ENCODE measurements at places on chromosomes 3 and 15.

DNA sequence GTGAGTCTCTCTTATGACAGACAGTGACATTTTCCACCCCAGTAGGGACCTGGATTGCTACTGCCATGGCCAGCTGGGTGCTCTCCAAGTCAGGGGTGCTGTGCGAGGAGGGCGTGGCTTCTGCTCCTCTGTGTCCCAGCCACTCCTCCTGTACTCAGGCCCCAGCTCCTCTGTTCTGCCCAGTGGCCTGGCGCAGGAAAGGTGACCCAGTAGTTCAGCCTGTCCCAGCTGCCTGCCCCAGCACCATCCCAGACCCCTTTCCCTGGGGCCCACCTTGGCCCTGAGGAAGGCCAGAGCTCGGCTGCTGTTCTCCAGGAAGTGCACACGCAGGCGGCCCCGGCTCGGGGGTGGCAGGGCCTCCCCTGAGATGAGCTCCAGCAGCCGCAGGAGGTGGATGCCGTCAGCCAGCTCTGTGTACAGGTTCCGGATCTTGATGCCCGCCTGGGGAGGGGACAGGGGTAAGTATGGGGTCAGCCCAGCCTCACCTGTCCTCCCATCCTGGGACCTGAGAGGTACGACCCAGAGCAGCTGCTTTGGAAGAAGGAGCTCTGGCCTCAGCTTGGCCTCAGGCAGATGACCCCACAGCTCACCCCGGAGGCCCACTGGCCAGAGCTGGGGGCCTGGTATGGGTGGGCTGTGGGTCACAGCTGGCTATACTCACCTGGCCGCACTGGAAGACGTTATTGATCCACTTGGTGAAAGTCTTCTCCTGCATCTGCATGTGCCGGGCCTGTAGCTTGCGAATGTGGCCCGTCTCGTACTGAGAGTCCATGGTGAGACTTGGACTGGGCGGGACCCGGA lies 1.0 kb downstream of the SPTBN5 start:
- H3K4me3 ChIP-seq = no peak overlapping the region
- no peaks in the 10 kb centered on the region for H3K27me3 ChIP-seq
- H3K36me3 ChIP-seq = no peaks in the 10 kb centered on the region
- DNase-seq = no peak
- H3K27ac ChIP-seq = no peak overlapping the region

DNA sequence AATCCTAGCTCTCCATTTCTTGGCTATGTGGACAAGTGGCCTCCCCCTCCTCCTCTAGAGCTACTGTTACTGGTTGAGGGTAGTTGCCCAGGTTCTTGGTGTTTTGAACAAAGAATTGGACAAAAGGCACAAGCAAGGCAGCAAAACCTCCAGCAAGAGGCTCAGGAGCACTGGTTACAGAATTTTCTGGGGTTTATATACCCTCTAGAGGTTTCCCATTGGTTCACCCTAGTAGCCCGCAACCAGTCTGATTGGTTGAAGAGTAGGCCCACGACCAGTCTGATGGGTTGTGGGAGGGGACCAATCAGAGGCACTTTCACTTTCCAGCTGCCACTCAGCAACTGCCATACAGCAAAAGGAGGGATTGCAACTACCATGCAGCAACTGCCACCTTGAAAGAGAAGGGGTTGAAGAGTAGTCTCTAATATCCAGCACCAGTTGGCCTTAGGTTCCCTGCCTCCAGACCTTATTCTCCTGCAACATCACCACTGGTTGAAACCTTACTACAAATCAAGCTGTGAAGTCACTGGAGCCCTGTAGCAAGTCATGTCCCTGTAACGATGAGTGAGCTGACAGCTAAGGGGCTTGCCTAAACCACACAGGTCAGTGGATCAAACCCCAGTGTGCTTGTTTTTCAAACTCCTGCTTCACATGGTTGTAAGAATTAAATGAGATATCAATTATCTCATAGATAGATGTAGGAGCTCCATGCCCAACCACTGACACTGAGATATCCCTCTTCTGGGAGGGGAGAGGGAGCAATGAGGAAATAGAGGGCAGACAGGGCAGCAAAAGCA lies 2.9 kb upstream of the C15orf39 start:
- peaks cover 16% of the 10 kb centered on the region for H3K4me1 ChIP-seq
- H3K36me3 ChIP-seq = no peaks in the 10 kb centered on the region
- H3K27me3 ChIP-seq = no peaks in the 10 kb centered on the region
- DNase-seq = peak; percentile 86

DNA sequence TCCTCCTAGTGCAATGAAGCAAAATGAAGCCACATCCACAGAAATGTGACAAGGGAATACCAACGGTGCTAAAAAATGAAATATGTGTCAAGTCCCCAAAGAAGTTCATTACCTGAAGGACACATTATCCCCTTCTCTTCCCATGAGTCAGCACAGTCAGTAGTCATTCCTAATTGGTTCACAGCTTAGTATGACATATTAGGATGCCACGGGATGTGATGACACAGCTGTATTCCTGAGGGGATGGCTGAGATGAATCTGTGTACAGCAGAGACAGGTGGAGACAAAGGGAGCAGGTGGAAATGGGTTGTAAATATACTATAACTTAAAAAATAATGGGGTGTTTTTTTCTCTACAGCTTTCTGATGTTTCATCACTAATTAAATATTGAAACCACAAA lies 273.4 kb downstream of the ARRDC4 start:
- H3K4me3 ChIP-seq = no peak overlapping the region
- H3K27ac ChIP-seq = no peak overlapping the region
- H3K27me3 ChIP-seq = peaks cover 3% of the 10 kb centered on the region
- no peak for DNase-seq
- no peaks in the 10 kb centered on the region for H3K36me3 ChIP-seq
- H3K4me1 ChIP-seq = no peaks in the 10 kb centered on the region

DNA sequence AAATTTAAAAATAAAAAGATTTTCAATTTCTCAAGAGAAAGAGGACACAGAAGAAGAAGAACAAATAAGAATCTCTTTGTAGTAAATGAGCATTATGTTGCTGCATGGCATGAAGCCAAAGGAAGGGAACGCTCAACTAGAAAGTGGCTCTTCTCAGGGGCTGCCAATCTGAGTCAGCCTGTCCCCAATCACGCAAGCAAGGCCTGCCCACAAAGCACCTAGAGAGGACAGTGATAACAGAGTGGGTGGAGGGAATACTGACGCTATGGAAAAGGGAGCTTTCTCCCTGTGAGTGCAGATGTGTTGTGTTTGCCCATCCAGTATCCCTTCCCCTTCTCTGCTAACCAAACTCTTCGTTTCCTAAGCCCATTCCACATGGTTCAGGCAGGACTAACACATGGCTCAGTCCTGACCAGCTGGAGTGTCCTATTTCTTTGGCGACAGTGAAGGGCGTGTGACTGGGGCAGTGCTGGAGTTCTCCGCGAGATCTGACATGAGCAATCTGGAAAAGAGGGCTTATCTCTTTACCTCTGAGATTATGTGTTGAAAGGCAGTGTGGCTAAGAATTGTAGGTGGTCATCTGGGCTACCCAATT lies 14.2 kb downstream of the FBN1 start:
- H3K36me3 ChIP-seq = no peaks in the 10 kb centered on the region
- peak overlapping the region; percentile 7 for H3K4me3 ChIP-seq
- peaks cover 25% of the 10 kb centered on the region for H3K4me1 ChIP-seq
- peak; percentile 78 for DNase-seq
- no peaks in the 10 kb centered on the region for H3K27me3 ChIP-seq

DNA sequence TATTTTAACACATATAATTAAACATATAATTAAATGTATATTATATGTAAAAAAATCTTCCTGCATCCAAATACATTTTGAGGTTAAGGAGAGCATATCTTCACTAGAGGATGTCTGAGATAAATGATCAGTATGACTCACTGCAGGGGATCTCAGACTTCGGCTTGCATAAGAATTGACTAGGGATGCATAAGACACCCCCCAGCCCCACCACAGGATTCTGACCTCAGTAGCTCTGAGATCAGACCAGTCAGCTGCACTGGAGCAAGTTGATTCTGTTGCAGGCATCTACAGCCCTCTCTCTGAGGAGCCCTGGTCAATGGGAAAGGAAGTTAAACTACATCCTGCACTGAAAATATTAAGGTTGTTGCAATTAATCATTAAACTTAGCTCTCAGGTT lies 29.0 kb upstream of the TBC1D21 start:
- H3K4me3 ChIP-seq = no peak overlapping the region
- H3K36me3 ChIP-seq = no peaks in the 10 kb centered on the region
- DNase-seq = no peak
- peaks cover 65% of the 10 kb centered on the region for H3K27me3 ChIP-seq
- no peak overlapping the region for H3K27ac ChIP-seq
- no peaks in the 10 kb centered on the region for H3K4me1 ChIP-seq

GRCh38 chr15:98231696-98232440 lies 271.4 kb downstream of the ARRDC4 start:
- no peaks in the 10 kb centered on the region for H3K27me3 ChIP-seq
- DNase-seq = no peak

DNA sequence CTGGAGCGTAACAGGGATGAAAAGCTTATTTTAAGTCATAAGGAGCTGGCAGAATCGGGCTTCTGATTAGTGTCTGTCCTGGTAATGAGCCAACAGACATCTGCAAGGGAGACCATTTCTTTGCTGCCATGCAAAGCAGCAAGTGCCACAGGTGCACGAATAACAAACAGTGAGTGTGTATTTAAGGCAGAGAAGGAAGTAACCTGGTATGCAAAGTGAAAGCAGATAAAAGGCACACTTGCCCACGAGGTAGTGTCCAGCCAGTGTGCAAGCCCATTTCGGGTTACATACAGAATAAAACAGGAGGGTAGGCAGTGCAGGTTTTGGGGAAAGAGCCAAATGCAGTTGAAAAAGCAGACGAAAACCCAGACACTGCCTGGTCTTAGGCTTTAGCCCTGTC lies 1153.7 kb downstream of the SI start:
- no peak for DNase-seq
- peaks cover 11% of the 10 kb centered on the region for H3K4me1 ChIP-seq
- no peak overlapping the region for H3K27ac ChIP-seq
- no peak overlapping the region for H3K4me3 ChIP-seq

- no peaks in the 10 kb centered on the region for H3K36me3 ChIP-seq
- H3K4me1 ChIP-seq = no peaks in the 10 kb centered on the region
- DNase-seq = no peak
- no peaks in the 10 kb centered on the region for H3K27me3 ChIP-seq
Measured at GRCh38 chr3:56778893-56779292, 22.9 kb downstream of the ARHGEF3 start.

DNA sequence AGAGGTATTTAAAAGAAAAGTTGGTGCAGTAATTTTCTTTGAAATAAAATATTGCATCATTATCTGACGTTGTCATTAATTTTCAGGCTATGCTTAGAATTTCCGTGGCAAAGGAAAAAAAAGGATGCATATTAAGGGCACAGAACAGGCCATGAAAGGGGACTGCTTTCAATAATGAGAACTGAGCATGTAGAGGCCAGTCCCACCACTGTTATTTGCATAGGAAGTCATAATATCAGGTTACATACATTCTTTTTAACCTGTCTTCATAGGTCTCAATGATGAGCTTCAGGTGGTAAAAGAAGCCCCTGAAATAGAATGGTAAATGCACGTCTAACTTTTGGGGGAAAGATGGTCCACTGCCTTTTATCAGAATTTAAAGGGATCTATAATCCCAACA lies 272.1 kb upstream of the ALCAM start:
- no peaks in the 10 kb centered on the region for H3K36me3 ChIP-seq
- no peak overlapping the region for H3K4me3 ChIP-seq
- no peaks in the 10 kb centered on the region for H3K4me1 ChIP-seq
- no peak for DNase-seq

- DNase-seq = no peak
- H3K27ac ChIP-seq = no peak overlapping the region
- H3K4me1 ChIP-seq = no peaks in the 10 kb centered on the region
- H3K36me3 ChIP-seq = peaks cover 42% of the 10 kb centered on the region
- no peak overlapping the region for H3K4me3 ChIP-seq
Measured at GRCh38 chr3:196472286-196472685, 31.3 kb downstream of the RNF168 start.

- H3K27me3 ChIP-seq = no peaks in the 10 kb centered on the region
- no peak overlapping the region for H3K4me3 ChIP-seq
Measured at GRCh38 chr15:96733721-96734120, 403.2 kb downstream of the NR2F2 start.

DNA sequence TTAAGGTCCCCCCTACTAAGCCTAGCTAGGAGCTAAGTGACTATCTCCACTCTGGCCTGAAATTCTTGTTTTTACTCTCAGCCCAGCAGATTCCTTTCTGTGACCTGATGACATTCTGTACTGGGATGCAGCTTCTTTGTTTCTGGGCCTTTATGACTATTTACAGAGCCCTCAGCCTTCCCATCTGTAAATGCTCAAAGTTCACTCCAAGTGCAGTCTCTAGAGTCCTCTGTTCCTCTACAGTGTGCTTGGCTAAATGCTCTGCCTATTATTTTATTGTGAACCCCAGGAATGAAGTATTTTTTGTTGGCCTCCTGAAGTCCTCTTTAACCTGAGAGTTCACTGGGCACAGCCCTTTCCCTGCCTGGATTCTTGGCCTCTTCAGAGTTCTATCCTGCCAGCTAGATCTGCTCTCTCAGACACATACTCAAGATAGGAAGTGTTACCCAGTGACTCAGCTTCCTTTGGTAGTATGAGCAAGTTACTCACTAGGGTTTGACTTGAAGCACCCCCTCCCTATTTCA lies 278.1 kb upstream of the P2RY1 start:
- H3K4me3 ChIP-seq = no peak overlapping the region
- no peaks in the 10 kb centered on the region for H3K4me1 ChIP-seq
- H3K27me3 ChIP-seq = no peaks in the 10 kb centered on the region
- H3K27ac ChIP-seq = no peak overlapping the region

- H3K4me1 ChIP-seq = no peaks in the 10 kb centered on the region
- no peaks in the 10 kb centered on the region for H3K36me3 ChIP-seq
- H3K27ac ChIP-seq = no peak overlapping the region
- H3K4me3 ChIP-seq = no peak overlapping the region
- H3K27me3 ChIP-seq = no peaks in the 10 kb centered on the region
Measured at GRCh38 chr3:72044231-72044855, 259.4 kb upstream of the PROK2 start.

DNA sequence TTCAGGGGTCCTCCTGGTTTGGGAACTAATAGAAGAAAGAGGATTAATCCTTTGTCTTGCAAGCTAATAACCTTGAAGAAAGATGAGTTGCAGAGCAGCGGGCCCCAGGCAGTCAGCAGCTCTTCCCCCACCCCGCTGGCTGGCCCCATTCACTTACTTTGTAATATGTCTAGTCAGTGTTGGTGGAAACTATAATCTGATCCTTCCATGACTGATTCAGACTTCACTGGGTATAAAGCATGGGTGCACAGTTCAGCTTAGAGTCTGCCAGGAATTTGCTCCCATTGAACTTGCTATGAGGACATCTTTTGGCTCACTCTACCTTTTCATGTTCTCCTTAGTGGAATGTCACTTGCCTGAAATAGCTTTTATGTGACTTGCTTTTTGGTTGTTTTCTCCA lies 117.7 kb downstream of the CCNL1 start:
- no peaks in the 10 kb centered on the region for H3K4me1 ChIP-seq
- no peak for DNase-seq
- H3K36me3 ChIP-seq = no peaks in the 10 kb centered on the region
- H3K27ac ChIP-seq = no peak overlapping the region

GRCh38 chr15:73991260-73991659 lies 835 bp downstream of the STOML1 start:
- peak overlapping the region; percentile 94 for H3K4me3 ChIP-seq
- H3K27me3 ChIP-seq = no peaks in the 10 kb centered on the region
- no peak overlapping the region for H3K27ac ChIP-seq
- no peaks in the 10 kb centered on the region for H3K36me3 ChIP-seq

DNA sequence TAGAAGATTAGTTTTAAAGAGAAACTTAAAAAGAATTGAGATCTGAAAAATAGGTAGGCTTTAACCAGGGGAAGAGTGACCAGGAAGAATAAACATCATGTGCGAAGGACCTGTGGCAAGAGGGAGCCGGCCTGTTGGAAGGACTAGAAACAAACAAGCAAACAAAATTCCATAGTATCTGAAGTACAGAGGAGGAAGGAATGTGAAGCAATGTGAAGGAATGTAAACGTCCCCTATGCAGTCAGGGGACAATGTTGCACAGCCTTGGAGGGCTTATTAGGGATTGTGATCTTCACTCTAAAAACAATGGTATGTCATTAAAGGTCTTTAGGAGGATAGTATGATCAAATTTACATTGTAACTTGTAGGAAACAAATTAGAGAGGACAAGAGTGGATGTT lies 84.4 kb upstream of the PLCL2 start:
- peaks cover 4% of the 10 kb centered on the region for H3K4me1 ChIP-seq
- no peak for DNase-seq
